ENCODE measurements at places on chromosomes 11 and 22.
A peak's percentile ranks its signal among the peaks of the same experiment; 100 is the strongest.

GRCh38 chr22:37701141-37701786 lies 4.4 kb downstream of the TRIOBP start:
- no peak for DNase-seq

DNA sequence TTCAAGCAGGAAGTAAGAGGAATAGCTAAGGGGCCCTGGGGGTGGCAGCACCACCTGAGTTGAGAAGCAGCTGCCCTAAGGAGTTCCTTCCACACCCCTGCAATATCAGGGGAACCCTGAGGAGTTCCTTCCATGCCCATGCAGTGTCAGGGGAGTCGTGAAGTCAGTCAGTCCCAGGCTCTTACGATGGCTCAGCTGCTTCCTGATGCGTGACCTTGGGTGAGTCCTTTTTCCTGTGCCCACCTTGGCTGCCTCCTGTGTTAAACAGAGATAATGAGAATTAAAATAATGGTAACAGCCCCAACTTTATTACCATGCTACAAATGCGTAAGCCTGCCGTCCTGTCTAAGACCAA lies 181.1 kb downstream of the MIAT start:
- DNase-seq: no peak

DNA sequence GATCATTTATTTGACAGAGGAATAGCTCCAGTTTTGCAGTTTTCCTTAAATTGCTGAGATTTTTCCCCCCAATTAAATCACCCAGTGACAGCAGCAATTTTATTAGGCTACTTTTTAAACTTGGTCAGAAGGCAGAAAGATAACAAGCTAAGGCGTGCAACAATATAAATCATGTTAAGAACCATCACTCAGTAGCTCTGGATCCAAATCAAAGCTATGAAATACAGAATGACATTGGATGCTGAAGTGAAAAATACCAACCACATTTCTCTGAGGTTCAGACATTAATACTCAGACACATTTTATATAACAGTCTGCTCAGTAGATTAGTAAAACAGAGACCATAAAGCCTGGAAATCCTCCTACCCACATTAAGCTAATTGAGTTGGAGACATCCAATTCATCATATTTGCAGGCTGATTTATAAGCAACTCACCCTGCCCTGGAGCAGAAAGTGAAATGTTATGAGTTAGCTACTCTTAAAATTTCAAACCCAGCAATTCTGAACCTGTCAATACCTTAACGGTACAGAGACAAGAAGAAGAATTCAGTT lies 1108.4 kb downstream of the DLG2 start:
- DNase-seq: no peak

DNA sequence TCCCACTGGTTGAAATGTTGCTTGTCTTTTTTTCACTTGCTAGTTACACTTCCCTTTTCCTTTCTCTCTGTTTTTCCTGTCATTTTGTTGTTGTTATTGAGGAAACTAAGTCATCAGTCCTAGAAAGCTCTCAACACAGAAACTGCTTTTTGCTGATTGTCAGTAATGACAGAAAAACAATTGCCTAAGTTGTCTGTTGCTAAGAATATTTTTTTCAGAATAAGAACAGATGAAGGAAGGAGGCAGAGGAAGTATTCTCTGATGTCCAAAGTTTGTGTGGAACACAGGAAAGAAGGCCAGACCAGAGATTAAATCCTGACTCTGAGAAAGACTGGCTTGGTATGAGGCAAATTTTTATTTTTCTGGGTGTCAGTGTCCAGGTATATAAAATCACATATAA lies 163.3 kb downstream of the CASP12 start:
- no peak for DNase-seq

DNA sequence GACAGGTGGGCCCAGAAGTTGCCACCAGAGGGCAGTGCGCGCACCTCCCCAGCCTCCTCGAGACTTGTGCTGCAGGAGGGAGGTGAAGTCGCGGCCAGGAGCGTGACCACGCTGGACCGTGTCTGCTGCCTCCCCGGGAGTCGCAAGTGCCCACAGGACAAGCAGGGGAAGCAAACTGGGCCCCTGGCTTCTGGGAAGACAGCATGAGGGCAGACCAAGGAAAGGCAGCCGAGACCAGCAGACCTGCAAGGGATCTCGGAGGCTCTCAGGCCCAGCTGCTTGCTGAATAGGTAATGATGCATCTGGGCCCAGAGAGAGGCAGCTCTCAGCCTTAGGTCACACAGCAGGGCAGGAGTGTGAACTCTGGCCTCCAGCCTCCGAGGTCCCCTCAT lies 17.0 kb upstream of the IL2RB start:
- DNase-seq: peak; percentile 85

DNA sequence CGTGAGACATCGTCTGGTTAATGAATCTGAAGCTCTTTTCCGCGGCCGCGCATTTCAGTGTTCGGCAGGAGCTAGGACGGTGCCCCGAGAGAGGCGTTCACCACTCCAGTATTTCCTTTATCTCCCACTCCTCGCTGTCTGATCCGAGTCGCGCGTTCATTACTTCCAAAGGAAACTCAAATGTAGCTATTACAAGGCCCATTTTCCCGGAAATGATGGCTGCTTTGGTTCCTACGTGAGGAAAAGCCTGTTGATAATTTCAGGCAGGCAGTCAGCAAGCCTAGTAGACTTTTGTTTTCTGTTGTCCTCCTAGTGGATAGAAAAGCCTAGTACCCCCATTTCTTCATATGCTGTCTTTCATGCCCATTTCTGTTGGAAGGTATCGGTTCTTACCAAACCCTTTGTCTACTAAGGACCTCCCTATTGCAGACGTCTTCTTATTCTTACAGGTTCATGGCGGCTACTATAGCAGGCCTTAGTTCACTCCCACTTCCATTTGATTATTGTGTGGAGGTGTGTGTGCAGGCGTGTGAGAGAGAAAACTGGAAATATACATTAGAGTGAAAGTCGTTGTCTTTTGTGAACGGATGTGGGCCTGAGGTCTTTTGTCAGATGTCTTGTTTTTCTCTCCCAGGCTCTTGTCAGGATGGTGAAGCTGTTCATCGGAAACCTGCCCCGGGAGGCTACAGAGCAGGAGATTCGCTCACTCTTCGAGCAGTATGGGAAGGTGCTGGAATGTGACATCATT lies 737 bp downstream of the RBM4 start:
- DNase-seq: peak; percentile 27

DNA sequence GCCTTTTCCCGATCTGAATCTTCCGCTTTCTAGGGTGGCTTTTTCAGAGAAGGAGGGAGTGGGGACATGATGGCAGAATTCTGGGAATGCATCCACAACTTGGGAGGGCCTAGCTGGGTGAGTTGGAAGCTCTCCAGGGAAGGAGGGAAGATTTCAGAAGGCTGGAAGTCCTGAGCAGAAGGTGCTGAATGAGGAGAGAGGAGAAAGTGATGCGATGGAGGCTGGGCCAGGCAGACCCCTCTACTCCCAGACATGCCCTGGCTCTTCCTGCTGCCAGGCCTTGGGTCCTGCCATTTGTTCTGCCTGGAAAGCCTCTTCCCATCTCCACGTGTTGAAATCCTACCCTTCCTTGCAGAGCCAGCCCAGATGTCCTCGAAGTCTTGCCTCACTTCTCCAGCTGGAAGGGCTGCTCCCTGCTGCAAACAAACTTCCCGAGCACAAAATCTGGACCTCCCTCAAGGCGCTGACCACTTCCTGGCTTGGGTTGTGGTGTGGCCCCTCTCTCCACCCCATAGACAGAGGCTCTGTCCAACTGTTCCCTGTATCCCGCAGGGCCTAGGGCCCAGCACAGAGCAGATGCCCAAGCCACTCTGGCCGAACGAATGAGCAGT lies 16.8 kb downstream of the LRRC32 start:
- DNase-seq: no peak

DNA sequence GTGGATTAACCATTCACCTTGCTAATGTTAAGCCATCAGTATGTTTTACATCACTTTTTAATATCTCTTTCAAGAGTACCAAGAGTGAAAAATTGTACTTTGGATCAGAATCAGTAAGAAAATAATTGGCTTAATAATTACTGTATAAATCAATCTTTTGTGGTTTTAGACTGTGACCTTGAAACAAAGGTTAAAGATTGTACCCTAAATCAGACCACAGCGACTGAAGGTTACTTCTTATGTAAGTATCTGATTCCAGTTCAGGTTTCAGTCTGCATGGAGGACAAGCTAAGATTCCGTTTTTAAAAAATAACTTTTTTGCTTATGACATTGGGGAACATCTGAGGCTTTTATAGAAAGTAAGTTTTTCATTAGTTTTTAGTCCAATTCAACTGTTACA lies 18.9 kb downstream of the CAT start:
- no peak for DNase-seq

- no peak for DNase-seq
Observed at GRCh38 chr11:117884994-117885393, 8.5 kb upstream of the FXYD6 start.

DNA sequence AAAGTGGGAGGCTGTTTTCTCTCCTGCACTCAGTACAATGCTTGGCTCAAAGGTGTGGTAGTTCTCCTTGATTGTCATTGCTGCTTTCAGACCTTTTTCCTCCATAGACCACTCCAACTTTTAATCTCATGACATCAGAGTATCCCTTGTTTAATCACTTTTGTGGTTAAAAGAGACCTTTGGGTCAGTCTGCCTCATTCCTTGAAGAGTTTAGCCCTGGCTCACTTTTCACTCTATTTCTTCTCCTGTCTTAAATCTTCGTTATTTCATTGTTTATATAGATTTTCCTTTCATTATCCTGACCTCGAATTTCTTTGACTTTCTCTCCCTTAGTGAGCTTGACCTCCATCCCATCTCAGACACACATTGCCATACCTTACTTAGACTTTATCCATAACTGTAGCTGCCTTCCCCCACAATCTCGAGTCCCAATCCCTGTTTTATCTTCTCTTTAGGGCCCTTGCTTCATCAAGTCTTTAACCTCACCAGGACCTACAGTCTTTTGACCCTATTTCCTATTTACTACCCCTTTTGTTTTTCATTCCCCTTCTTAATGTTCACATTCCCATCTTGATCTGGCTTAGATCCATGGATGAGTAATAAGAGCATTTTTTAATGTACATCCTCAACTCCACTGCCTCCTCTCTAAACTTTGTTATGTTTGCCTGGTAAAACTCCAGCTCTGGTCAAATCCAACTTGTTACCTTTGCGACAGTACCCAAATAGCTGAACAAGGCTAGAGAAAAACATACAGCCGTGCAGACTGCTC lies 9.5 kb downstream of the ATXN10 start:
- no peak for DNase-seq

GRCh38 chr11:8807544-8808225 lies 103.3 kb upstream of the AKIP1 start:
- no peak for DNase-seq

GRCh38 chr11:1298695-1299492 lies 10.5 kb downstream of the TOLLIP start:
- no peak for DNase-seq

- no peak for DNase-seq
Observed at GRCh38 chr11:73323464-73323863, 15.4 kb downstream of the ARHGEF17 start.

- DNase-seq: no peak
Observed at GRCh38 chr11:61147791-61148620, 13.2 kb downstream of the VPS37C start.

- DNase-seq: no peak
Observed at GRCh38 chr11:61769946-61770683, 17.7 kb downstream of the MYRF start.

Measured in activated CD4-positive, alpha-beta T cell treated with anti-CD3 and anti-CD28 coated beads, Interleukin-2, amount 50 U/mL, for 16 hours (primary cell).